Endothelial cell (in vitro differentiated cells): ENCODE measurements at places on chromosomes 6 and 20.

GRCh38 chr6:72669324-72669723, 47.5 kb downstream of the KCNQ5 start:
- no peak for DNase-seq

DNA sequence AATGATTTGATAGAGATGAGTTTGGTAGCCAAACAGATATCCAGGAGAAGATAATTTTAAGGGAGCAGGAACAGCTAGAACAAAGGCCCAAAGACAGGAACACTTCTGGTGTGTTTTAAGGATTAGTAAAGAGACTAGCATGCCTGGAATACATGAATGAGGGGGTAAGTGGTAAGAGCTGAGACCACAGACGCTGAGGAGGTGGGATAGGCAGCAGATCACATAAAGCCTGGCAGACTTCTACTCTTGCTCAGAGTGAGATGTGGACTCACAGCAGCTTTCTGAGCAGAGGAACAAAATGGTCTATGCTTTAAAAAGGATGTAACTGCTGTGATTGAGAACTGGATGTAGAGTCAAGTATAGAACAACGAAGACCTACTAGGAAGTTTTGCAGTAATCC, 100.1 kb downstream of the EPHA7 start:
- DNase-seq = no peak

DNA sequence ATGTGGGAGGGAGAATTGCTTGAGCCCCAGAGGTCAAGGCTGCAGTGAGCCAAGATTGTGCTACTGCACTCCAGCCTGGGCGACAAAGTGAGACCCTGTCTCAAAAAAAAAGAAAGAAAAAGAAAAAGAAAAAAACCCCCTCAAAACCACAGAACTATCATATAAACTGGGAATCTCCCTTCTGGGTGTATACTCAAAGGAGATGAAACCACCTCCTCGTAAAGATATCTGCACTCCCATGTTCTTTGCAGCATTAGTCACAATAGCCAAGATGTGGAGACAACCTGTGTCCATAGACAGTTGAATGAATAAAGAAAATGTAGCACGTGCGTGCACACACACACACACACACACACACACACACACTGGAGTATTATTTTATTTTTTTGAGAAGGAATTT, 8.5 kb upstream of the AFG1L start:
- no peak for DNase-seq

- no peak for DNase-seq
Measured at GRCh38 chr6:156169371-156169770, 607.8 kb upstream of the ARID1B start.
